Epithelial cell of prostate (primary cell): ENCODE measurements at places on chromosomes 2 and 18.
A peak's percentile ranks its signal among the peaks of the same experiment; 100 is the strongest.

GRCh38 chr2:114020668-114021067 is 130.8 kb downstream of the ACTR3 start:
- DNase-seq = no peak

DNA sequence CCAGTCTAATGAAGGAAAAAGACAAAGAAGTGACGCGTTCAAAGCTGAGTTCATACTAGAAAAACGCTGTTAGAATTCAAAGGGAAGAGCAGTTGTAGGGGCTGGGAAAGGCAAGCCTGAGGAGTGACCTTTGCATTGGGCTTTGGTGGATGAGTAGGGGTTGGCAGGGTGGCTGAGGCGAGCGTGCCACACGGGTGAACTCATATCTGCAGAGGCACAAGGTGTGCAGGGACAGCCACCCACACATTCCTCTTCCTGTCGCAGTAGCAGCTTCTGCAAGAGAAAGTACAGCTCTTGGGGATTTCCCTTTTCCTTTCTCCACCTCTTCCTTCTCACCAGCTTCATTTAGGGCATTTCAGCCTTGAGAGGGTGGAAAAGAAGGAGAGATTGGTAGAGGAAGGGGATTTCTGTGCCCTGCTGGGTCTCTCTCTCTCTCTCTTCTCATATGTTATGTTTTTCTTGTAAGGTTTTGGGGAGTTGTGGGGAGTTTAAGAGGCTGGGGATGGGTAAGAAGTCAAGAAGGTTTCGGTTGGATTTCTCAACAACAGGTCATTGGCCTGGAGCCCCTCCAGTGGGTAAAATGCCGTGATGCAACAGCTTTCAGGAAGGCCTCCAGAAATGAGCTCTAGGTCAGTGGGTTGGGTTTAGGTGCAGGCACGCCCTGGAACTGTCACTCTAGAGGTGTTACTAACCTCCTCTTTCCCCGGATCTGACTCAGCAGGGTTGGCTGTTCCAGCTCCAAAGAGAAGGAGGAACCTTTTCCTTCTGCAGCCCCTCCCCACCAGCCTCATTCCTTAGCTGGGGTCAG is 40.1 kb downstream of the ODC1 start:
- DNase-seq = peak; percentile 77

- DNase-seq = no peak
Observed at GRCh38 chr2:215879977-215880940, 133.1 kb downstream of the MREG start.

GRCh38 chr2:38723173-38723572 is 28.0 kb downstream of the SRSF7 start:
- no peak for DNase-seq

DNA sequence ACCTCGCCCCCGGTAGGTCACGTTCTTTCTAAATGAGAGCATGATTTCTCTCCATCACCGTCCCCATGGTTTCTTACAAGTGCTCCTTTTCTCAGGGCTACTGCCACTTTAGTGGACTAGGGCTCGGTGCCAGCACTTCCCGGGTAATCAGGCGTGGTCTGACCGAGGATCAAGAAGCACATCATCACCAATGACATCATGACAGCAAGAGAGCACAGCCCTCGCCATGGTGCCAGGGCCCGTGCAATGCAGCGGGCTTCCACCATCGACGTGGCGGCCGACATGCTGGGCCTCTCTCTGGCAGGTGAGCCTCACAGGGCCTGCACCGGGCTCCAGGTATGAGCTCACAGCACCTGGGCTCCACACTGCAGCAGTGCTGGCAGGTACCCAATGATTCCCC is 75.2 kb downstream of the INPP4A start:
- DNase-seq = no peak

GRCh38 chr2:241964133-241964532 is 94.6 kb downstream of the RTP5 start:
- DNase-seq = no peak

- no peak for DNase-seq
Observed at GRCh38 chr2:37370666-37371065, 26.2 kb downstream of the QPCT start.

- DNase-seq = no peak
Observed at GRCh38 chr2:5379811-5380210, 312.4 kb upstream of the SOX11 start.

DNA sequence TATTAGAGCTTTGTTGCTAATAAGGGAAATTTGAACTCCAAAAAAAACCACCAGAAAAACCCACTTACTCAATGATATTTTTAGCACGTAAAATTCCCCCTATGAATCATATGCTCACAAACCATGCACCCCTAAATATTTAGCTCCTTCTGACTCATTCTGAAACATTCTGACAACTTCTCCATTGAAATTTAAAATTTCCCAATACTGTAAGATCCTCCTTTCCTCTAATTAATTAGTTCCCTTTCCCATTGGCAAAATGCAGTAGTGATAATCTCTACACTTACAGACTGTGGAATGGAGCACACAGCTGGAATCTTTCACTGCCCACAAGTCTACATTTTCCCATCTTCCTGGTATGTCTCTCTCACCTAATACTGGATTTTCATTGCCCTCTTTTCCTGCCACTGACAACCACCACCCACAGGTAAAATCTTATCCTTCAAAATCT is 215.8 kb upstream of the ACVR2A start:
- no peak for DNase-seq

DNA sequence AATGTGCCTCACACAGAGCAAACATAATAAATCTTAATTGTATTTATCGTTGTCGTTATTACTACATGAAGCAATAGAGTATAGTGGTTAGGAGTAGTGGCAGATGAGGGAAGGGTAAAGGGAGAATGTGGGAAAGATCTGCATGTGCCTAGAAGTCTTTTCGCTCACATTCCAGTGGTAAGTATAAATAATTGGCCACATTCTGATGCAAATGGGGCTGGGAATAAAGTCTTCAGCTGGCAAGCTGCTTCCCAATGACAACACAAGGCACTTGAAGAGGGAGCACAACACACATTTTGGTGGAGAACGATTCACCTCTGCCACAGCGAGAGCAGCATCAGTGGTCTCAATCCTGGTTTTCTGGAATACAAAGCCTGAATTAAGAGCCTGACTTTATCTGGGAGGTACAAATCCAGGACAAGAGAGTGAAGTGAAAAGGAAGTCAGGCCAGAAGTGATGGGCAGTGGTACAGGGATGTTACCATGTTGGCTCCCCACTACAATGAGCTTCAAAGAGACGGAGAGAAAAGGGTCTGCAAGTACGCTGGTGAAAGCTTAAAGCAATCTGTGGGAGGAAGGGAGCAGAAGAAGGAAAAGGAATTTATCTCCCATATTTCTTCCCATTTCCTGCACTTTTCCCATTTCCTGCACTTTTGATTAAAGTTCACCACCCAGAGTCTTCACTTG is 112.3 kb downstream of the ARHGAP15 start:
- DNase-seq = no peak

DNA sequence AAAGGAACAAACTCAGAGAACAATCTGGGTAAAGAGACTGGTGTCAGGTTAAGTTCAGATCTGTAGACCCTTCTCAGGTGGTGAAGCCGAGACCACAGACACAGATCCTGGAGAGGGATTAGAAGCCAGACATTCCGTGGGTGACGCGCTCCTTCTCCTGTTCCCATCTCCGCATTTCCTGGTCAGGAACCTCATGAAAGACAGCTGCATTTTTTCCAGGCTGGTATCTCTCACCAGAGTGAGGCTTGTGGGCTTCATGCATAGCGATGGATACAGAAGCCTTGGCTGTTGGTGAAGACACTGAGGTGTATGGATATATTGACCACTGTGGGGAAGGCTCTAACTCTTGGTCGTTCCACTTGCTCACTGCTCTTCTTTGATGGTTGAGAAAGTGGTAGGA is 152.6 kb downstream of the FAM210A start:
- no peak for DNase-seq

DNA sequence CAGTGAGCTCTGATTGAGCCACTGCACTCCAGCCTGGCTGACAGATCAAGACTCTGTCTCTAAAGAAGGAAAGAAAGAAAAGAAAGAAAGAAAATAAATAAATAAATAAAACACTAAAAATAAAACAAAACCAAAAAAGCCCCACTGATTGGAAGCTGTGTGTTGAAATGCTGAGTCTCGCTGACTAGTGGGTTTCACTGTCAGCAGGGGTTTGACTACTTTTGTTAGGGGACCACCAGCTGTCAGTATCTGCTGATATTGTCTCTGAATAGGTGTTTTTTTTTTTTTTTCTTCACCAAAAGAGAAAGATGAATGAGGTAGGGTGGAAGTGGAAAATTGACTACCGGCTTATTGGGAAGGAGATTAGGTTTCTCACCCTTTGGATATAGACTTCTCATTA is 12.8 kb upstream of the ACTR2 start:
- no peak for DNase-seq

DNA sequence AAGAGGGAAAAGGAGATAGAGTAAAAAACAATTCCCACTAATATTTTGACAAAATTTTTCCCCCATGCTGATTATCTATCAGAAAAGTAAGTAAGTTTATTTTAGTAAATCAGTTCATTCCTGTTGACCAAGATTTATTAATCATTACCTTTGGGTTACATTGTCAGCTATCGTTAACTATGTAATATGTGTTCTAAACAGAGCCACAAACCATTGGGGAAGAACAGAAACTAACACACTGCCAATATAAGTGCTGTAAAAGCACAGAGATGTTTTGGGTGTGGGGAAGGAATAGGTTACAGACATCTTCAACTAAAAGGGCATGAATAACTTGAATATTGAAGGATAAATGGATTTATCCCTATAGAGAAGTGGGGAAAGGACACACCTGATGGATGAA is 42.5 kb upstream of the ACADL start:
- DNase-seq = no peak

GRCh38 chr2:70173520-70173919 is 17.3 kb downstream of the C2orf42 start:
- DNase-seq = no peak

DNA sequence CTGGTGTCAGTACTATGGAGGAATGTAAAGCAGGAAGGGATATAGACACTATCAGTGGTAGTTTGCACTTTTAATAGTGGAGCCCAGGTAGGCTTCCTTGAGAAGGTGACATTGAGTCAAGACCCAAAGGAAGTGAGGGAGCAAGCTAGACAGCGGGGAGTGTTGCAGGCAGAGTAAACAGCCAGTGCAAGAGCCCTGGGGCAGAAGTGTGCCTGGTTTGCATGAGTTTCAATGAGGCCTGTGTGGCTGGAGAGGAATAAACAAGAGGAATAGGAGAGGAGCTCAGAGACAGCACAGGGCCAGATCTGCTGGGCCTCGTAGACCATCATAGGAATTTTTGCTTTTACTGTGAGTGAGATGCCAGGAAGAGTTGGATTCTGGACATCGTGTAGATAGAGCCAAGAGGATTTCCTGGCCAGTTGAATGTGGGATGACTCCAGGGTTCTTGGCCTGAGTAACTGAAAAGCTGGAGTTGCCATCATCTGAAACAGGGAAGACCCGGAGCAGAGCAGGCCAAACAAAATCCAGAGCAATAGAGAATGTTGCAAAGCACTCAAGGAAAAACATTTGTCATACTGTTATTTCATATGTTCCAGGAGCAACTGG is 102.5 kb downstream of the SP3 start:
- no peak for DNase-seq

- DNase-seq = no peak
Observed at GRCh38 chr2:86398500-86399474, 42.4 kb upstream of the KDM3A start.

DNA sequence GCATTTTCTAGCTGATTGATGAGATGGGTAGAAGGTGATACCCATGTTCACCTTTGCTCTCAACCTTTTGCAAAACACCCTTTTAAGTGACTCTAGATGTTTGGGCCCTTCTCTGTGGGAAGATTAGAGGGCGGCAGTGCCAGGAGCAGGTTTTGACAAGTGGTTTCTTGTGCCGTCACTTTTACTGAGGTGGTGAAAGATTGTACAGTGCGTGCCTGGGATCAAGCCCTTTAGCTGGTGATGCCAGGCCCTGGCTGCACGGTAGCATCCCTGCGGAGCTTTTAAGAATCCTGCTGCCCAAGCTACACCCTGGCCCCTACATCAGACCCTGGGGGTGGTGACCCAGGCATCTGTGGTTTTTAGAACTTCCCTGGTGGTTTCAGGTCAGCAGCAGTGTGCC is 29.1 kb downstream of the MTCL1 start:
- no peak for DNase-seq

GRCh38 chr2:126221506-126221905 is 434.5 kb upstream of the GYPC start:
- no peak for DNase-seq

- DNase-seq = no peak
Observed at GRCh38 chr2:60482222-60482621, 71.2 kb downstream of the BCL11A start.

- DNase-seq = no peak
Observed at GRCh38 chr2:32882816-32883810, 63.6 kb upstream of the LTBP1 start.

GRCh38 chr2:15965564-15966019 is 25.2 kb downstream of the MYCN start:
- no peak for DNase-seq

DNA sequence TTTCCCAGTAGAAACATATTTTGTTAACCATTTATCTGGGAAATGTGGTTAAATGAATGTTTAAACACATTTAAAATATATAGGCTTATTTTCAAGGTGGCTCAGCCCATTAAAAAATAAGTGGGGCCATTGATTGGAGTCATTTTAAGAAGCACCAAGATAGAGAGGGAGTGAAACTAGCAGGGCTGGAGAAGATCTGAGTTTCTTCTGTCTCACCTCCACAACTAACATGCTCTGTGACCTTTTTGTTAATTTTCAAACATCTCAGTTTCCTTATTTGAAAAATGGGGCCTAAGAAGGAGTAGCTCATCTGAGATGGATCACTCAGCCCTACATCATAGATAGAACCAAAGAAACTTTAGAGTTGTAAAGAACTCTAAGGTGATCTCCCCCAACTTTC is 254.8 kb downstream of the KCNS3 start:
- no peak for DNase-seq

- DNase-seq = no peak
Observed at GRCh38 chr2:218021536-218022071, 18.8 kb upstream of the TNS1 start.

- DNase-seq = peak; percentile 77
Observed at GRCh38 chr18:58800582-58800981, 64.1 kb upstream of the ZNF532 start.

- DNase-seq = no peak
Observed at GRCh38 chr2:8806885-8807704, 30.3 kb downstream of the KIDINS220 start.

GRCh38 chr2:20538308-20539132 is 91.6 kb downstream of the RHOB start:
- DNase-seq = no peak

GRCh38 chr18:61019338-61020301 is 313.6 kb upstream of the CDH20 start:
- no peak for DNase-seq

DNA sequence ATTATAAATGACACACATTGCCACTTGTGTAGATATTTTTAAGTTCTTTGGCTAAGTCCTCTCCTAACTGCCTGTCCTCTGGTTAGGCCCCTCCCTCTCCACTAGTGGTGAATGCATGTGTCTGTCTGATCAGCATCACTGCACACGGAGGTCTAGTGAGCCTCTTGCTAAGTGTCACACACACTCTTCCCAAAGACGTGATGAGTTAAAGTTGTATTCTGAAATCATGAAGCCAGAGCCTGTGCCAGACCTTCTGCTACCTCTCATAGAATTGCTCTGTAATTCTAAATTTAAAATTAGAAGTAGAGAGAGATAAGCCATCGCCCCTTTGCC is 41.3 kb downstream of the RALB start:
- DNase-seq = no peak

- no peak for DNase-seq
Observed at GRCh38 chr2:241563571-241563980, 5.0 kb downstream of the BOK start.

GRCh38 chr2:68235090-68235489 is 17.2 kb downstream of the PPP3R1 start:
- no peak for DNase-seq

GRCh38 chr2:234483568-234484251 is 13.2 kb downstream of the ARL4C start:
- DNase-seq = no peak

GRCh38 chr18:44048846-44049245 is 631.8 kb upstream of the SETBP1 start:
- DNase-seq = no peak
